ENCODE measurements at places on chromosomes 5 and 9. TPM values are rescaled to one million over a fixed set of nuclear protein-coding genes. Genes with fewer than 3 reads are reported as not detected.

DNA sequence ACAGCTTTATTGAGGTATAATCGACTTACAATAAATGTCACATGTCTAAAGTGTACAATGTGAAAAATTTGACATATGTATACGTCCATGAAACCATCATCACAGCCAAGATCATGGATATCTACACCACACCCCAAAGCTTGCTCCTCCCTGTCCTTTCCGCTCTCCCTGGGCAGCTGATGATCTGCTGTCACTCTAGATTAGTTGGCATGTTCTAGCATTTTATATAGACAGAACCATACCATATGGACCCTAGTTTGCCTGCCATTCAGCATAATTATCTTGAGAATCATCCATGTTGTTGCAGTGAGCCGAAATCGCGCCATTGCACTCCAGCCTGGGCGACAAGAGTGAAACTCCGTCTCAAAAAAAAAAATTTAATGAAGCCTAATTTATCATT lies 42.5 kb downstream of the ERGIC1 start:
- no peak for DNase-seq

DNA sequence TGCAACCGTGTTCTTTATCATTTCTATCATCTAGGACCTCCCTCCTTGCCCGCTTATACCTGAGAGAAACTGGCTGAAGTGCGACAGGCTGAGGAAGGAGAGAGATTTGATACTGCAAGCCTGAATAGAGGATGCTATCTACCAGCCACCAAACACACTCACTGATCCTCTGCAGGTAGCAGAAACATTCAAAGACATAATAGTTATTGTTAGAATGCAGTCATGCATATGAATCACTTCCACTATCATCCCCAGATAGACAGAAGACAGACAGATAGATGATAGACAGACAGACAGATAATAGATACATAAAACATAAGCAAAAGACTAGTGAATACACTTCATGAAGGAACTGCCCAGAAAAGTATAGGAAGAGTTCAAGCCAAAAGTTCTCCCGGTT lies 32.9 kb downstream of the FAM81B start:
- DNase-seq = no peak

- no peak for DNase-seq
Observed at GRCh38 chr9:10903969-10904368, 291.2 kb upstream of the PTPRD start.

GRCh38 chr5:151089726-151090125 lies 8.9 kb upstream of the TNIP1 start:
- no peak for DNase-seq

The TEX48 gene
- not detected for total RNA-seq

Data from NCI-H460 (cell line).